ENCODE measurements at places on chromosomes 6 and 20.

GRCh38 chr6:20467437-20467836 lies 65.8 kb downstream of the E2F3 start:
- DNase-seq, result no peak

- peak; percentile 40 for DNase-seq
Measured at GRCh38 chr6:90074161-90074850, 180.0 kb downstream of the GJA10 start.

DNA sequence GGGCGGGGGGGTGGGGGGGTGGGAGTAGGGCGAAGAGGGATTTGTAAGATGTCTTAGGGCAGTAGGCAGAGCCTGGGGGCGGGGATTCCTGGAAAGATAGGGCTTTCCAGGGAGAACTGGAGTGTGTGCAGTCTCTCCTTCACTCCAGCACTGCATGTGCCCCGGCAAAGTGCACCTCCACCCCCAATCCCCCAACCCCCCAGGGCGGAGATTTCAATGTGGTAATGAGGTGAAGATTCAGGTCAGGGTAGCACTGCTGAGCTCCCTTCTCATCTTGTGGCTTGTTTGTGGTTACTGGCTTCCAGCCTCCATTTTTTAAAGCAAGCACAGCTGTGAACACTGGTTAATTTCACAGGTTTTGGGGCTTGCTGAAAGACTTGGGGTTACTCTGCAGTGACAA lies 5.9 kb downstream of the TMEM239 start:
- DNase-seq, result peak; percentile 31

DNA sequence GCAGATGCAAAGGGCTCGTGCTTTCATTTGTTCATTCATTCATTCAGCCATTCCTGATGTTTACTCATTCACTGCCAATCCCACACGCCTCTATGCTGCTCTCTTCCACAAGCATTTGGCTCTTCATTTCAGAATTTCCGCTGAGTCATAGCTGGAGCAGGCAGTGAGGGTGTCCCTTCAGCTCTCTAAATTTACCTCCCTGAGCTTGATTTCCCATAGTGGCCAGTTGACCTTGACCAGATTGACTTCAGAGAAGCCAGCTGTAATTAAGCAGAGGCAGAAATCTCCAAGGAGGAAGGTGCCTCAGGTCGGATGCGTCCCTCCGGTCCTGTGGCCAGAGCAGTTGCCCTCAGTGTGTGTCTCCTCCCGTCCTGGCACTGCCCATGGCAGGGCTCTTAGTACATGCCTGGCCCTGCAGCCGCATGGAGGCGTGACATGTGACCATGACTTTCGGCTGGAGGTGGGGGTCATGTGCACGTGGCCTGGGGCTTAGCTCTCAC lies 267.2 kb upstream of the ECI2 start:
- peak; percentile 79 for DNase-seq

GRCh38 chr6:154139892-154140291 lies 100.9 kb downstream of the OPRM1 start:
- DNase-seq, result no peak

GRCh38 chr6:143949535-143949934 lies 58.5 kb downstream of the PLAGL1 start:
- DNase-seq, result no peak

- peak; percentile 96 for DNase-seq
Measured at GRCh38 chr20:62794007-62794724, 2.1 kb upstream of the MRGBP start.

- DNase-seq, result peak; percentile 95
Measured at GRCh38 chr6:81766482-81767069, 14.1 kb upstream of the TENT5A start.

- DNase-seq, result peak; percentile 72
Measured at GRCh38 chr6:119129148-119129967, 50.9 kb upstream of the FAM184A start.

DNA sequence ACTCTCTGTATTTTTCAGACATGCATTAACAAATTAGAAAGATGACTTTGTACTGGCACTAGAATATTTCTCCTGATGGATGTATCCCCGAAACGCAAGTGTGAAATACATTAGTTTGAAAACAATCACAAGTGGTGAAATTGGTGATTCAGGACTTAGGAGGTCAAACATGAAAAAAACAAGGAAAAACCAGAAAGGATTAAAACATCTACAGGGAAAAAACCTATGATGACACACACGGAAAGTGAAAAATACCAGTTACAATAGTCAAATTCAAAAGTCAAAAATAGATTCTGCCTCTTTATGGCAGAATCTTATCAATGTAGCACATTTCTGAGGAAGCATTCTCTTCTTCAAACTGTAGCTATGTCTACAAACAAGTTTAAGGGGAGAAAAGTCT lies 129.0 kb upstream of the SGK1 start:
- DNase-seq, result peak; percentile 56

GRCh38 chr6:44268095-44268628 lies 2.1 kb upstream of the TMEM151B start:
- DNase-seq, result peak; percentile 32

GRCh38 chr6:44333942-44334341 lies 8.5 kb upstream of the SPATS1 start:
- DNase-seq, result no peak

- no peak for DNase-seq
Measured at GRCh38 chr20:50758469-50758868, 27.1 kb downstream of the PARD6B start.

- DNase-seq, result no peak
Measured at GRCh38 chr20:23371496-23371895, 9.5 kb downstream of the GZF1 start.

DNA sequence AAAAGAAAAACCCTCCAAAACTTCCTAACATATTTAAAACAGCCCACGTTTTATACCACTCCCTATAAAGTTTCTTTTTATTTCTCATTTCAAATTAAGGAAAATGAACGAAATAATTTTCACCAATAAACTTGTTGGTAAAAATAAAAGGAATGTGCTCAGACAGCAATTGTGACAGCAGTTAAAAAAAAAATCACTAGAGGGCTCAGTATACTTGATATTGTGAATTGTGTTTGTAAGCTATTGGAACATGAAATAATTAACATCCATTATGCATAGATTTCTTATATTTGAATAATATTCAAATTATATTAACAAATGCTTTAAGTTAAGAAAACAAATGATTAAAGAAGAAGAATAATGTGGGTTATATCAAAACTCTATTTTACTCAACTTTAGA lies 105.5 kb downstream of the ASCC3 start:
- DNase-seq, result peak; percentile 13

GRCh38 chr6:161001421-161001820 lies 9.9 kb downstream of the MAP3K4 start:
- no peak for DNase-seq

- peak; percentile 57 for DNase-seq
Measured at GRCh38 chr20:50464026-50464724, 46.0 kb upstream of the PTPN1 start.

DNA sequence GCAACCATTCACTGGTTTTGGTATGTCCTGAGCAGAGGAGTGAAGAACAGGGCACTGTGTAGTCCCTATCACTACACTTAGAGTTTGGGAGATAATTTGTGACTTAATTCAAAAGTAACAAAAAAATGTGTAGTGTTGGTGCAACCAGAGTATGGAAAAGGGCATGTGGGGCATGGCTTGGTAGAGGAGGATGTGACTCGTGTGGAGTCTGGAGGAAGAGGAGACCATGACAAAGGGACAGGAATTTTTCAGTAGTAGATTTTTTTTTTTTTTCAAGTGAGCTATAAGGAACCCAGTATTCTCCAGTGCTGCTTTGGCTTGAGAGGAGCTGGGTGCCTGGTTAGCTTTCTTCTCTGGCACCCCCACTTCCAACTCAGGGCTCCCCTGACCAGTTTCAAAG lies 5.1 kb downstream of the MTRES1 start:
- no peak for DNase-seq

DNA sequence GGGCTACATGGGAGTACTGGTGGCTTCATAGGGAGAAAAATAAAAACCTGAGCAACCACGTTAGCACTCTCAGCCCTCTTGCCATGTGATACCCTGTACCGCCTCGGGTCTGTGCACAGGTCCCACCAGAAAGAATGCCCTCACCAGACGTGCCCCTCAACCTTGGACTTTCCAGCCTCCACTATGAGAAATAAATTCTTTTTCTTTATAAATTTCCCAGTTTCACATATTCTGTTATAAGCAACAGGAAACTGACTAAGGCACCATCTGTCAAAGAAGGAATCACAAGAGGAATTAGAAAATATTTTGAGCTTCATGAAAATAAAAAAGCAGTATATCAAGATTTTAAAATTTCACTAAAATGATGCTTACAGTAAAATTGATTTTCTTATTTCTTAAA lies 168.4 kb upstream of the BMP5 start:
- DNase-seq, result no peak

DNA sequence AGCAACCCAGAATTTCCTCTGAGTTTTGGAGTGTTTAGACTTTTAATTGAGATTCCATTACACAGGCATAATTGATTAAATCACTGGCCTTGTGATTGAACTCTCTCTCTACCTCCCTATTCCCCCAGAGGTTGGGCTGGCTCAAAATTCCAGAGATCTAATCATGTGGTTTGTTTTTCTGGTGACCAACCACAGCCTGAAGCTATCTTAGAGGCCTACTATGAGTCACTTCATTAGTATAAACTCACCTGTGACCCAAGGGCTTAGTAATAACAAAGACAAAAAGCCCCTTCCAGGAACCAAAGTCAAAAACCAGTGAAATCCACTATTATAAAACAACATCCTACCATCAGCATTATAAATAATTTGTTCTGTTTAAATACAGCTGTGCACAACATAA lies 992.5 kb upstream of the CITED2 start:
- DNase-seq, result peak; percentile 22

DNA sequence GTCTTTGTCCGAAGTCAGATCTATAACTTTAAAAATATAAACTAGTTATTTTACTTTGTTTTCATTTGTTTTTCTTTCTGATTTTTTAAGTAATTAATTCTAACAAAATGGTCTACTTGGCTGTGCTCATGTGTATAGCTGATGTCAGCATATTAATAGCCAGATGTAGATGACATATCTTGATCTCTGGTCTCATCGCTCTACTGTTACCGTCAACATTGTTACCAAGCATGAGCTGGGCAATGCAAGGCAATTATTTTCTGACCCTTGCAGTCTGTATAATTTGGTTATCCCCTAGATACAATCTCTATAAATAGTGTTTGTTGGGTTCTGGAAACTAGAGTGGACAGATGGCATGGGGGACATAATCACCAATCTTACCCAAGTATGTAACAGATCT lies 151.6 kb upstream of the PTPRK start:
- no peak for DNase-seq

DNA sequence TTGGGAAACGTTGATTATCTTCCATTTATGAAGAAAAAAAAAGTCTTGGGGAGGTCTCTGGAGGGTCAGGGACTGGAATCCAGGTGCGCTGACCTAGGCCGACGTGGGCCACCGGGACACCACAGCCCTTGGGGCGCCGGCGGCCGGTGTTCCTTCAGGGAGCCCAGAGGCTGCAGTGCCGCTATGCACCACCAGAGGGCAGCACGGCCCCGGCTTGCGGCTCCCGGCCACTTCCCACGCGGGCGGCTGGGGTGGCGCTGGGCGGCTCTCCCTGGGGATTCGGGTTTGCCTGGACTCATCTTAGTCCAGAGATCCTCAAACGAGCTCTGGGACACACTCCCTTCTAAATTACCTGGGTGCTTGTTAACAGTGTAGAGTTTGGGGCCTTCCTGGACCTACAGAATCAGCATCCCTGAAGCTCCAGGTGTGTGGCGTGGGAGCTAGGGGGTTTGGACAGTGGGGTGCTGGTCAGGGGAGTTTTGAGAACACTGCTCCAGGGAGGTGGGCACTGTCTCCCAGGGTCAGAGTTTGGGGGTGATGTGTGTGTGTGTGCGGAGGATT lies 23.0 kb upstream of the GTSF1L start:
- DNase-seq, result peak; percentile 58

- DNase-seq, result no peak
Measured at GRCh38 chr20:32999603-33000250, 4.5 kb downstream of the SUN5 start.

DNA sequence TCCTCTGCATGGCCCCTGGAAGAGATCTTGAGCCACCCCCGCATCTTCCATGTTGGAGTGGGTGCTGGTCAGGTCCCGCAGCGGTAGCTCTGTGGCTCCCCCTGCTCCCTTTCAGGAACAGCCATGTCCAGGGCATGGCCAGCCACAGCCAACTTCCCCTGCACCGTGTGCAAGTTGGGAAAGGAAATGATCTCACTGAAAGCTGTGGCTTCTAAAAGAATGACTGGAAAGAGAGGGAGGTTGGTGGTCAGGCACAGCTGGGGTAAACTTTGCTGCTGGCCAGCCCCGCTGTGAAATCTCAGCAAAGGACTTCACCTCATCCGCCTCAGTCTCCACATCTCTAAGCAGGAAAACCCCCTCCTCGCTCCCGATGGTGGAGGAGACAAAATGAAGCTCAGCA lies 153.6 kb upstream of the CST7 start:
- DNase-seq, result peak; percentile 42

GRCh38 chr6:1644516-1645060 lies 34.9 kb downstream of the FOXC1 start:
- DNase-seq, result no peak

DNA sequence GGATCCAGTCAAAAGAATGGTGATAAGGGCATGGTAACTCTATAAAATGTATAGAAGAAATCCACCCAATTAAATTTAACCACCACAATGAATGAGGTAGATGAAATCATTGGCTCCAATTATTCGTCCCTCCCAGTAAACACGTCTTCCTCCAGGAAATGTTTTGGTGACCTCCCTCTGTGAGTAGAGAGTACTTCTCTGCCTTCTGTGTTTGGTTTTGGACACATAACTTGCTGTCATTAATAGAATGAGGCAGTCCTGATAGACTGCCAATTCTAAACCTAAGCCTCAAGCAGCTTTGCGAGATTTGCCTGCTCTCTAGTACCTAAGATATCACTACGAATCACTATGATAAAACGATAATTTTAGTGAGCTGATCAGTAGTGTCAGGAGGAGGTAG lies 632.8 kb downstream of the HDGFL1 start:
- DNase-seq, result no peak

- DNase-seq, result no peak
Measured at GRCh38 chr6:46899659-46900058, 22.1 kb downstream of the ADGRF5 start.

- peak; percentile 37 for DNase-seq
Measured at GRCh38 chr6:2158596-2159271, 86.7 kb downstream of the GMDS start.

- DNase-seq, result no peak
Measured at GRCh38 chr6:53792016-53792415, 2.8 kb upstream of the LRRC1 start.

- DNase-seq, result no peak
Measured at GRCh38 chr6:82458705-82459104, 95.1 kb downstream of the TPBG start.

DNA sequence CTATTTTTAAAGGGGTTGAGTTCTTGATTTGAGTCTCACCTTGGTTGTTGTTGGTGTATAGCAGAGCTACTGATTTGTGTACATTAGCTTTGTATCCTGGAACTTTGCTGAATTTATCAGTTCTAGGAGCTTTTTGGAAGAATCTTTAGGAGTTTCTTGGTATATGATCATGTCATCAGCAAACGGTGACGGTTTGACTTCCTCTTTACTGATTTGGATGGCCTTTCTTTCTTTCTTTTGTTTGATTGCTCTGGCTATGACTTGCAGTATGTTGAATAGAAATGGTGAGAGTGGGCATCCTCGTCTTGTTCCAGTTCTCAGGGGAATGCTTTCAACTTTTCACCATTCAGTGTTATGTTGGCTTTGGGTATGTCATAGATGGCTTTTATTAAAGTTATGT lies 64.0 kb downstream of the CDYL start:
- no peak for DNase-seq

- no peak for DNase-seq
Measured at GRCh38 chr20:23251779-23252178, 98.8 kb upstream of the NXT1 start.

- peak; percentile 59 for DNase-seq
Measured at GRCh38 chr6:17354700-17355403, 38.5 kb upstream of the CAP2 start.

- DNase-seq, result no peak
Measured at GRCh38 chr6:151716526-151716932, 91.0 kb upstream of the ESR1 start.
